ENCODE measurements at places on chromosomes 3 and 15.

GRCh38 chr15:67865331-67865730, 25.5 kb upstream of the RNU6-1 start:
- no peak for DNase-seq

GRCh38 chr3:71979175-71979574, 194.2 kb upstream of the PROK2 start:
- no peak for DNase-seq

DNA sequence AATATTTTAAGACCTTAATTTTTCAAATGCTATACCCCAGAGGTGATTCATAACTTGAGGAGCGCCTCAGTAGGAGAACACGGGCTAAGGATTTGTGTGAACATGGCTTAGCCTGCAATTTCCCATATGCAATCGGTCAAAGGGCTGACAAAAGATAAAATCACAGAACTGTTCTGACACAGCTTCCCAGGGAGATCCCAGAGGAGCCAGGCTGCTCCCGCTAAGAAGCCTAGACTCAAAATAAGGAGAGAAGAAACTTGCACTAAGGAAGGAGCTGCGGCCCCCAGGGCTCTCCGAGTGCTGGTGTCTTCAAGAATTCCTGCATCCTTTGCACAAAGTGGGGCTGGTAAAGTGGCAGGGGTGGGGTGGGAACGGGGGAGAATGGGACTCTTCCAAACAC, 106.3 kb upstream of the DLG1 start:
- no peak for DNase-seq

DNA sequence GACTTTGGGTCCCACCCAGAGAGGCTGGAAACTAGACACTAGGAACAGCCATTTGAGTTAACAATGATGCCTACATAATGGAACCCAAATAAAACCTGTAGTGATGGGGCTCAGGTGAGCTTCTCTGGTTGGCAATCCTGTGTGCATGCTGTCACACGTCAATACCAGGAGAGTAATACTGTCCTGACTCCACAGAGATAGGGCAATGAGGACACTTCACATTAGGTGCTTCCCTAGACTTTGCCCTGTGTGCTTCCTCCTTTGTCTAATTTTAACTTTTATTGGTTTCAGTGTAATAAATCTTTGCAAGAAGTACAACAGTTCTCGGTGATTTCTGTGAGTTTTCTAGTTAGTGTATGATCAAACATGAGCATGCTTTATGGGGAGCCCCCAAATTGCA, 281.8 kb upstream of the ARRDC4 start:
- no peak for DNase-seq

DNA sequence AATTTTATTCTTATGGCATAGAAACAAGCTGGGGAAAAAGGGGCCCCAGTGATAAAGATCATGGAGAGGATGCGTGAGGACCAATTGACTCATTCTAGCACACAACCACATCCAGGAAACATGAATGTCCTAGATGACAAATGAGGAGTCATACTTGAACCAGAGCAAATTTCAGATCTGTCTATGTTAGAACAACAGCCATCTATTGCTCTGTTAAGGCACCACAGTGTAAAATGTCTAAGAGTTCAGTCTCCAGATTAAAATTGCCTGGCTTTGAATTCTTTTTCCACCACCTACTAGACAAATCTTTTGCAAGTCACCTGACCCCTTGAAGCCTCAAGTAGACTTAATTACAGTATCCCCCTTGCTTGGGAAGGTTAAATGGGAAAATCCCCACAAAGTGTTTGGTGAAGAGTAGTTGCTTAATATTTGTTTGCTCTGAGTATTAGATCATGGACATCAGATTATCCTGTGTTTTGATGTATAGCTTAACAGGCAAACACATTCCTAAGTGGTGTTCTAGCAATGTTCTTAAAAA, 258.7 kb upstream of the TGFBR2 start:
- DNase-seq = peak; percentile 30

- peak; percentile 28 for DNase-seq
These were observed 223.4 kb upstream of the CGNL1 start for GRCh38 chr15:57152666-57153539.

GRCh38 chr3:113213896-113214587, 2.7 kb downstream of the BOC start:
- no peak for DNase-seq

GRCh38 chr15:89433686-89434085, 62.7 kb downstream of the RHCG start:
- no peak for DNase-seq

GRCh38 chr15:45795440-45796069, 160.7 kb downstream of the SQOR start:
- DNase-seq = peak; percentile 4

DNA sequence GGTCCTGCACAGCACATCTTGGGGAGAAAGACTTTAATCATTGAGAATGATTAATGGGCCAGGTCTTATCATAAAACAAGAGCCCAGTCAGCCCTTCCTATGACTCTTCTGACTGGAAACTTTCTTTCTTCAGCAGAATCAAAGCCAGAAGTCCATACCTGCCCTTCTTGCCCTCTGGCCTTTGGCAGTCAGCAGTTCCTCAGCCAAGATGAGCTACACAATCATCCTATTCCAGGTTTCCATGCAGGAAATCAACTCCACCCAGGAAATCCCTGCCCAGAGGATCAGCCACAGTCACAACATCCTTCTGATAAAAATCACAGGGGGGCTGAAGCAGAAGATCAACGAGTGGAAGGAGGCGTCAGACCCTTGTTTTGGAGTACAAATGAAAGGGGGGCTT, 26.9 kb downstream of the ZNF589 start:
- DNase-seq = no peak

DNA sequence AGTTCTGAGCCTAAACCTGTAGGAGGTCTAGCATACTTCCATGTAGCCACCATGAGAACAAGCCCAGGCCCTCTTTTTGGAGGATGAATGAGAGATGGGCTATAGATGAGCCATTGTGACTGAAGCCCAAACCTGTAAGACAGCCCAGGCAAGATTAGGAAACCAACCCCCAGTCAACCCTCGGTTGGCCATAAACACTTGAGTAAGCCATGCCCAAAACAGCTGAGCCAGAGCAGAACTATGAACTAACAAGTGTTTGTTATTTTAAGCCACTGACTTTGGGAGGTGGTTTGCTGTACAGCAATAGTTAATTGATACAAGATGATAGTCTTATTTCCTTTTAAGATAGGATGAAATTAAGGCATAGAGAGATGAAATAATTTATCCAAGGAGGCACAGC, 12.4 kb upstream of the CPNE4 start:
- no peak for DNase-seq

DNA sequence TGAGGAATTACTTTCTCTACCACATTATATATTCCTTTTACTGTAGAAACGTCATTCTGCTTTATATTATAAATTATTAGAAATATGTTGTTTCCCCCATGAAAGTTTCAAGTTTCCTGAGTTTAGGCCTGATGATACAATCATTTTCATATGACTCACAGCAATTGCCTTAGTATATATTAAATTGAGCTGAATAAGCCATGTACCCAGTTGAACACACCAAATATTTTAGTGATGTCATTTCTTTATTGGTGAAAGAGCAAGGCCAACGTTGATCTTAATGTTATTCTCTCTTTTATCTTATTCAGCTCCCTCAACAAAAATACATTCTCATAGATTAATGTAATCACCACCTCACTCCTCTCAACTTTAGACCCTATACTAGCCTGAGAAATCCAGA, 30.8 kb downstream of the B3GNT5 start:
- DNase-seq = no peak

Data from CD4-positive, alpha-beta T cell treated with Interleukin-4 for 4 hours (primary cell).